ENCODE measurements at places on chromosomes 7 and 10.

DNA sequence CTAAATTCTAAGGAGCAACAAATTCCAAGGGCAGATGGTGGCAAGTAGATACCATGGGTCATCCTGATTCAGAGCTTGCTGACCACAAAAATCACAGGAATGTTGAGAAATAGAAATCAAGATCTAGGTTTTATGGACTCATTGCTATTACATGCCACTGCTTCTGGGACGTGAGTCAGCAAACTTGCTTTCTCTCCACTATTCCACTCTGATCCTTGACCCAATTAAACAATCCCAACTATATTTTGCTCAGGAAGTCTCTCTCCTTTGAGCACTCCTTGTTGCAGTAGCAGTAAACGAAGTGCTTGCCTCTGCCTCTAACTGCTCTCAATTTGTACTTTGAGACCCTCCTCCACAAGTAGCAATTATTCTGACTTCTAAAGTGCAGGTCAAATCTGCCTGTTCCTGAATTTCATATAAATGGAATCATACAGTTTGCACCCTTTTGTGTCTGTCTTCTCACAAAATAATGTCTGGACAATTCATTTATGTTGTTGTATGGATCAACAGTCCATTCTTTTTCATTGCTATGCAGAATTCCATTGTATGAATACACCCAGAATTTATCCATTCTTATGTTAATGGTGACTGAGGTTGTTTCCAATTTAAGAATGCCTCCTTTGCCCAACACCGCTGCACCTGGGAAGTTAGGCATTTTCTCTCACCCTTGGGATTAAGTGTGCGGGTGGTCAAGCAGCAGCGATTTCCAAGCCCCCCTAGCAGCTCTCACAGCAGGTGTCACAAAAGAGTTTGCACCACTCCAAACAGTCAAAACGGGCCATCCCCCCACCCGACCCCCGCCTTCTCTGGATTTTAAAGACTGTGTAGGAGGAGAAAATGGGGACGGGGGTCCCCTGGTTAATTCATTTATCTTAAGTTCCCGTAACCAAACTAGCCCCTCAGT, 35.9 kb downstream of the ACSM6 start:
- no peak for DNase-seq

DNA sequence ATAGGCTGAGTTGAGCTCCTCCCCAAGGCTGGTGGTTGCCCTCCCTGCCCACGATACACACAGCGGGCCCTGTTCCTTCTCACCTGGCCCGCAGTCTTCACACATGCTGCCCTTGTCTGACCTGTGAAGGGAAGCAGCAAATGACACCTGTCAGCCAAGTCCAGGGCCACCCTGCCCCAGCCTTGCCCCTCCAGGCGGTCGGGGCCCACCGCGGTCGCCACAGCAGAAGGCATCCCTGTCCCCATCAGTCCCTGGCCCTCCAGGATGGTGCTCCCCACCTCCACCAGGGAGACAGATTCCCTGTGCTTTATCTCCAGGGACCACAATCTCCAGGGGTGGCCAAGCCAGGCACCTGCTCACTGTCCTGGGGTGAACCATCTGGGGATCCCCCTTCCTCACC, 81.2 kb upstream of the TMEM248 start:
- no peak for DNase-seq

DNA sequence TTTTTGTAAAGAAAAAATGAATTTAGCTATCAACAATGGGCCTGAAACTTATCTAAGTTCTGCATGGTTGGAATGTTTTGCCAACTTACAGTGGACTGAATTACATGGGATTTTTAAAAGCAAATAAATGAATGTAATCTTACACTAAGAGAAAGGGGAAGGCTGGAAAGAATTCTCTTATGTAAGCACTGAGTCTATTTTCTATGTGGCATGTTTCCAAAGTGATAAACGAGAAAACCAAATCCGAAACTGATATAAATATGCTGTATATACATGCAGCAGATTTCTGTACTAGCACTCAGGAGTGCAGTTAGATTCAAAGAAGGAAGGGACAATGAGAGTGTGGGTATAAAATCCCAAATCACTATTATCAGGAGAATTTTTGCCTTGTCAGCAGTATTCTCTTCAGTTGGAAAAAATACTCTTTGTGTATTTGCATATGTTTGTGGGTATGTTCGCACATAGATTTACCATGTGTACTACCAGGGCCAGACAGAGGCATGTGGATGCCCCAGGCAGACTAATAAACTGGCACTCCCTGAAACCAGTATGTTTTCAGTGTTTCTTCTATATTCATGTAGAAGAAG, 334.3 kb upstream of the SEMA3D start:
- DNase-seq = no peak

DNA sequence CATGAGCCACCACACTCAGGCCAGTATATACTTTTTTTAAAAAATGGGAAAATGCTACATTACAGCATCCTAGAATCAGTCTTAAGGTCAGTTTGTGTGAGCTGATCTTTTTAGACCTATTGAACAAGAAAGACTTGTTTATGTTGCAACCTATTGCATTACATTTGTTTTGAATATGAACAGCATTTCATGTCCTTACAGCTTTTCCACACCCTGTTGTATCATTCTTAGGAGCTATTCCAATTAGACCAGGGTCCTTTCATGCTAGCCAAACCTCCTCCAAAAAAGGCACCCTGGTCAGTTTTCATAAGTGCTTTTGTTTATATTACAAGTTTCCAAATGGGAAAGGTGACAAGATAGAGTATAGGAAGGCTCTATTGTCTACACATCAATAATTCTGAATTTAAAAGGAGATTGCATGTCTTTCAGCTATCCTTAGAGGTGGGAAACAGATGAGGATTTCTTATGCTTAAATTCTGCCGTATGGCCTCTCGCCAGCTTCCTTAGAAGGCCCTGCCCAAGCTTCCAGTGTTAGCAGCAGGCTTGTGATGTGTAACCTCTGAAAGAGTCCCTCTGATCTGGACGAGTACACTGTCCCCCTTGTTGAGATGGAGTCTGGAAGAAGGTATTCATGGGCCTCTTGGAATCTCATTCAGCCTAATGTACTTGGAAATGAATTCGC, 171.9 kb downstream of the OTUD1 start:
- DNase-seq = no peak

GRCh38 chr7:45217358-45217757, 59.8 kb downstream of the RAMP3 start:
- DNase-seq = no peak

GRCh38 chr10:115657161-115657860, 564.1 kb downstream of the ATRNL1 start:
- DNase-seq = no peak

DNA sequence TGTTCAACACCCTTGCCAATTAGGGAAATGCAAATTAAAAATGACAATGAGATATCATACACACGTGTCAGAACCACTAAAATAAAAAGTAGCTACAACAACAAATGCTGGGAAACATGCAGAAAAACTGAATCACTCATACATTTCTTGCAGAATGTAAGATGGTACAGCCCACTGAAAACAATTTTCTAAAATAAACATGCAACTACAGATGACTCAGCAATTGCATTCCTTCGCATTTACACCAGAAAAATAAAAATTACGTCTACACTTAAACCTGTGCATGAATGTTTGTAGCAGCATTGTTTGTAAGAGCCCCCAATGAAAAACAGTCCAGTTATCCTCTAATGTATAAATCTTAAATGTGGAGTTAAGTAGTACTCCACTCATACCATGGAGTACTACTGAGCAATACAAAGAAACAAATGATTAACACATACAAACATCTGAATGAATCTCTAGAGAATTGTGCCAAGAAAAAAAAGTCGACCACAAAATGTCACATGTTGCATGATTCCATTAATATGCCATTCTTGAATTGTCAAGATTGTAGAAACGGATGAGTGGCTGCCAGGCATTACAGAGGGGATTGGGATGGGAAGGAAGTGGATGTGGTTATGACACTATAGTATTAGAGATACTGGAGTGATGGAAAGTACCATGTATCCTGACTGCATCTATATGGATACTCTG, 134.6 kb upstream of the NPSR1 start:
- no peak for DNase-seq

DNA sequence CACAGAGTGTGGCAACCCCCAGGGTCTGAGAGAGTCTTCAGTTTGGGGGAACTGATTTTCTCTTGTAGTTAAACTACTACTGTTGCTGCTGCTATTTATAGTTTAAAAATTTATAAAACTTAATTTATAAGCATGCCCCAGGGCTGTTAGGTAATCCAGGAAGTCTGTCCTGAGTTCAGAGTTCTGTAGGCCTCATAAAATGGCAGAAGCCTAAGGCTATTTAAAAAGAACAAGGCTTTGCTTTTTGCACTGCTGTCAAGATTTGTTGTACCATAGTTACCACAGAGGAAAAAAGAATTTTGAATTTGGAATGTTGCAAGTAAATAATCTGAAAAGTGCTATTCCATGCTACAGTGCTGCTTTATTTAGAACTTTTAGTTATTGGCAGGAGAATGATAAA, 66.1 kb downstream of the AGK start:
- no peak for DNase-seq

GRCh38 chr7:151759591-151760042, 117.3 kb downstream of the PRKAG2 start:
- peak; percentile 24 for DNase-seq

DNA sequence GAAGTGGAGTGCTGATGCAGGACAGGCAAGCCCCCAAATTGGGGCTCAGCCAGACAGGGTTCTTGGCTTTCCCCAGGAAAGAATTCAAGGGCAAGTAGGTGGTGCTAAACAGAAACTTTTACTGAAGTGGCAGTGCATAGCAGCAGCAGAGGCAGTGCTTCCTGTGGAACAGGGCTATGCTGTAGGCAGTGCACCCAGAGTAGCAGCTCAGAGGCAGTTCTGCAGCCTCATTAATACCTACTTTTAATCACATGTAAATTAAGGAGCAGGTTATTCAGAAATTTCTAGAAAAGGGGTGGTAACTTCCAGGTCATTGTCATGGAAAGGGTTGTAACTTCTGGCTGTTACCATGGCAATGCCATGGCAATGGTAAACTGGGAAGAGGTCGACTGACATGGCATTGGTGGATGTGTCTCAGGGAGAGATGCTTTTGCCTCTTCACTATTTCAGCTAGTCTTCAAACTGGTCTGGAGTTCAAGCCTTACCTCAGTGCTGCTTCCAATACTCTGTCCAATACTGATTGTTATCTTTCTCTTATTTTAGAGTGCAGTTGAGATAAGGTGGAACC, 29.2 kb downstream of the PRSS58 start:
- no peak for DNase-seq

DNA sequence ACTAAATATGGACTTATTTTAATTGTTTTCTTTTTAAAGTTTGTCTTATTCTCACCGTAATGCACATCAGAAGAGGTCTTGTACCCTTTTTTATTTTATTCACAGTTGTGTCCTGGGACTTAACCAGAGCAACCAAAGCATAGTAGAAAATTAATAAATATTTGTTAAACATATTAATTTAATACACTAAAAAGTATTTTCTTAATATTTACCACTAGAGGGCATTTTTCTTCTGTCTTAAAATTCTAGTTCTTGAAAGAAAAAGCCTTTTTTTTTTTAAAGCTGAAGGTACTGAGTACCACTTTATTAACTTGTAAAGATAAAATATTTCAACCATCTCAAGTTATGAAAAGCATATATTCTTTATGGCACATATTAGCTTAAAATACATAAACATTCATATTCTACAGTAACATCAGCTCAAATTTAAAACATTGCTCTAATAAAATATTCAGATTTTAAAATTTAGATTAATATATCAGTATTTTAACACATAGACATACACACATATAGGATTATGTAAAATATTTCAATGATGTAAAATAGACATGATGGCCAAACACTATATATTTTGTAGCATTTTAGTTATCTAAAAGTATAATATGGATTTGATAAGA, 260.4 kb downstream of the SEMA3A start:
- no peak for DNase-seq

GRCh38 chr10:99143011-99143410, 92.6 kb downstream of the HPSE2 start:
- no peak for DNase-seq

DNA sequence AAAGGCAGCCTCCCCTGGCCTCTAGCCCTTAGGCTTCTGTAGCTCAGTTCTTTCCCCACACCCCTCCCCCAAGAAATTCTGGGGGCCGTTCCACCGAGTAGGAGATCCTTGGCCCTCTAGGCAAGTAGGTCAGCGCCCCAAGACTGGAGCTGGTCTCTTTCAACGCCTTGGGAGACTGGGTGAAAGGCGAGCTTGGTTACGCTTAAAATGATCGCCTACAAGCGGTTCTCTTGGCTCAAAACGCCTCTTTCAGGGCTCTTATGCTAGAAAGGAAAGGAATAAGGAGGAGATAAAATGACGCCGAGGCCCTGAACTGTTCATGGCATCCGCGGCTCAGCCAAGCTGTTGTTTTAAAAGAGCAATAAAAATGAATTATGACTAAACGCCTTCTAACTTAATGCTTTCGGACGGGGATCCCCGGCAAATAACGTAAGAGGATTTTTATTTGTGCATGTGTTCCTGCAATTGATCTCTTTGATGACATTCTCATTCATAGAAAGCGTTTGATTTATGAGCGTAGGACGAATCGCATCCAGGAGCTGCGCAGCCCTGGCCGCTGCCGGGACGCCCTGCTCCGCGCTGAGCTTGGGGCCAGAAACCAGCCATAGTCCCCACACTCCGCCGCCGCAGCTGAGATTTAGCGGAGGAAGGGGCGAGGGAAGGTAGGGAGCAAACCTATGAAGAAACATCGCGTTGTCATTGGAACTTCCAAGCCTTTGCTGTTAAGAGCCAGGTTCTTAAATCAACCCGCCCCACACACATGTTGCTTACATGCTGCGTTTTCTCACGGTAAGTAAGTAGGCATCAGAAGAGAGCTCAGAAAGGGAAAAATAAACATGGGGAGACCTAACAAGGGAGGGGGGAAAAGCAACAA, 3.0 kb upstream of the HOXA1 start:
- DNase-seq = no peak

All from effector memory CD4-positive, alpha-beta T cell (primary cell).